Esophagus squamous epithelium (tissue), 5 donors: ENCODE measurements at places on chromosomes 11 and 22.

DNA sequence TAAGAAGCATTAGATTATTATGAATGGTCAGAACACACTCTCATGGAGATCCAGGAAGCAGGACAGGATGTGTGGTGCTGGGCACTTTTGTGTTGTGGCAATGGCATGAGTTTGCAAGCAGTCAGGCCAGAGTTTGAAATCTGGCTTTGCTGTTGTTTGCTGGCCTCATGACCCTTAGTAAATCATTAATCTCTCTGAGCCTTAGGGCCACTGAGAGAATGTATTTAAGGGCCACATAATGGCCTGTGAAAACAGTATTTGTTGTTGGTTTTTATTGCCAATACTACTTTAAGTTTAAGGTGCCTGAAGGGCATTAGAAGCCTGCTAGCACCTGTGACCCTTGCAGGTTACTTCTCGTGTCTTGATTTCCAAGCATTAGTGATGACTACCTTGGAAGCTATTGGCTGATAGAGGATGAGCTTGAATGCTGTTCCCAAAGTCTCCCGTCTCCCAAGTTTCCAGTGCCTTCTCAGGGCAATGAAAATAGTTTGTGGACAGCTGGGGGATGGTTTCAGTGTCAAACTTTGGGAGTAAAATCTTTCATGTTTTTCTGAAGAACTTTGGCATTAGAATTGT is 24.6 kb downstream of the STIM1 start:
- no peak for DNase-seq

DNA sequence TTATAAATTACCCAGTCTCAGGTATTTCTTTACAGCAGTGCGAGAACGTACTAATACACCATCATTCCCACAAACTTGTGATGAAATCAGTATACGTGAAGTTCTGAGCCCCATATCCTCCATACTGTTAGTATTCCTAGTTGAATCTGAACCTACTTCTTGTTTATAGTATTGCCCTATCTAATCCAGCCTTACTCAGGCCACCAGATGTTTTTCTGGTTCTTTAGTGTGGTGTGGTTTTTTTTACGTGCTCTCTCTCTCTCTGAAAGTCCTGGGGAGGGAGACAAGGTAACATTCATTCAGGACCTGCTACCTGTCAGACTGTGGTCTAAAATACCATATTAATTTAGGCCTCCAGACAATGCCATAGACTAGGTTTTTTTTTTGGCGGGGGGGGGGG is 47.6 kb upstream of the TEAD1 start:
- no peak for DNase-seq

DNA sequence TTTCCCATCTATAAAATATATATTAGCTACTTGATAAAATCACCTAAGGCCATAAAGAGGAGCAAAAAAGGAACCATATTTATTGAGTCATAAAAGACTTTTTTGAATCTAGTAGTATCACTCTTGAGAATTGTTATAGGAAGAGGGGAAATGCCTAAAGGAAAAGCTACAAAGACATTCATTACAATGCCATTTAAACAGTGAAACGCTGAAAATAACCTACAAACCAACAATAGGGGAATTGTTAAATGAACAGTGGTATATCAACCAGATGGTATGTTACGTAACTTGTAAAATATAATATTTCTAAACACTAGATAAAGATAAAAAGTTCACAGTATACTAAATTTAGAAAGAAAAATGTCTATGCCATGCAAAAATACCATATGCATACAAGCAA is 47.5 kb downstream of the FAM181B start:
- DNase-seq, result no peak

DNA sequence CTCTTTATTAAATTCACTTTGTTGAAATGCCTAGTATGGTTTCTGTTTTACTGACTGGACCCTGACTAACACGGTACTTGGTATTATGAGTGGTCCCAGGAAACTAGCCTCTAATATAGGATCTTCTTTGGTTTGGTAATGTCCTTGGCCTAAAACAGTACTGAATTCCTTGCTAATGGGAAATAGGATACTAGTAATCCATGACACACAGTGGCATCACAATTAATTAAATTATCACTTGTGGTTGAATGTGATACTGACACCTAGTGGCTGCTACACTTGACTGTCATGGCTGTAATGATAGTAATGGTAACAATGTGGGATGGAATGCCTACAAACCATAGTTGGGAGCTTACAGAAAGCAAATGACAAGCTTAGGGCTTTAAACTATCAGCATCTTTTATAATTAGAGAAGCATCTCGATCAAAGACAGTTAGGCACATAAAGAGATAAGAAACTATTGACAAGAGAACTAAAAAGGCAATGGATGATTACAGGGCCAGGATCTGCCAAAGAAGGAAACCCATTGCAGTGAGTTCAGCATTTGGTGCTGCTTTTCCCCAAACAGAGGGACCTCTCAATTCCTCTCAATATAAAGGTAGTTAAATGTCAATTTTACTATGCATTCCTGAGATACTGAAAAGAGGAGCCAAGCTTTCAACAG is 8.6 kb downstream of the DNHD1 start:
- DNase-seq, result no peak

GRCh38 chr11:46112961-46113607 is 8.2 kb downstream of the PHF21A start:
- no peak for DNase-seq

- DNase-seq, result peak; percentile 48
Observed at GRCh38 chr11:123061403-123062157, at the start of gene HSPA8. Gene HSPA8 (minus strand): TSS chr11:123062136. CDS start chr11:123061324, 812 bp downstream.

DNA sequence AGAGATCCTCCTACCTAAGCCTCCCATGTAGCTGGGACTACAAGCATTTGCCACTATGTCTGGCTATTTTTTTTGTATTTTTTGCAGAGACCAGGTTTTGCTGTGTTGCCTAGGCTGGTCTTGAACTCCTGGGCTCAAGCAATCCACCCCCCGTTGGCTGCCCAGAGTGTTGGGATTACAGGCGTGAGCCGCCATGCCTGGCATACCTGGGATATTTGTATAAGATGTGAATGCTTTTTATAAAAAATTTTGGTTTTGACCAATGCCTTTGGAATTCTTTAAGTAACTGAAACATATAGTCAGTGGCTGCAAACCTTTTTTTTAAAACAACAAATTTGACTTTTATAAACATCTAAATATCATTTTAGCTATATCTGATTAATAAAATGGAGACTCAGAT is 42.4 kb downstream of the ADAMTS8 start:
- no peak for DNase-seq

DNA sequence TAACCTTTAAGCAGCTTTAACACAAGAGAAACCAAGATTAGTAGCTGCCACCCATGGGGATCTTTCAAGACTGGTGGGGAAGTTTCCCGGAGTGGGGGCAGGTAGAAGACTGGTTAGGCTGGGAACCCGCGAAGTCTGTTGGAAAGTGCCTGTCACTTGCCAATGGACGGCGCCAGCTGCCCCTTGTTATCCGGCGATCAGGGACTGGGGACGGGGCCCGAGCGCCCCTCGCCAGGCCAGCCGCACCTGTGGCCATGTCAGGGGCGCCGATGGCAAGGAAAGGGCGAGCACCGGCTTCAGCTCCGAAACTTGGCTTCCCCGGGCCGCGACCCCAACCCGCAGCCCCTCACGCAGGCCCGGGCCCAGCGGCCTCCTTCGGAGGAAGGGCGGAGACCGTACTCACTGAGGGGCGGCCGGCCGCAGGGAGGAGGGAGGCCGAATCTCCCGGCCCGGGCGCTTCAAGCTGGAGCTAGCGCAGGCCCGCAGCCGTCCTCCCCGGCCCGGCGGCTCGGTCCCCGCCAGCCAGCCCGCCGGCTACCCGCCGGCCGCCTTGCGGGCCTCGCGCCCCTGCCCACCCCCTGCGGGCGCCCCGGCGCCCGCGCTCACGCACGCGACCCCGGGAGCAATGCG is 539 bp downstream of the EIF4ENIF1 start:
- DNase-seq, result no peak

DNA sequence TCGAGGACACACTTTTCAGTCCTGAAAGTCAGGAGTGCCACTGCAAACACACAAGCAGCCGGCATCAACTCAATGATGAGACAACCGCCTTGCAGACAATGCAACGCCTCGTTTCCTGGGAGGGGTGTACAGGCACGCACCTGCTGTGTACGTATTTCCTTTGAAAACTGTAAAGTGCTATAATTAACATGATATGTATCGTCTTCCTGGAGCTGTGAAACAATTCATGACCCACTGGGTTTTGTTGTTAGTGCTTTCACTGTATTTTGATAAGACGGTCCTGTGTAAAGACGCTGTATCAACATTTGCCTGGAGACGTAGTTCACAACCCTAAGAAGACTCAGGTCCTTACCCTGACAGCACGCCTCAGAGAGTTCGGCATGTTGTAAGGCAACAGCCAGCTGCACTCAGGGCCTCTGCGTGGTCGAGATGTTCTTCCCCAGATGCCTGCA is 105.7 kb upstream of the ANO1 start:
- no peak for DNase-seq

GRCh38 chr11:118260353-118260752 is 3.7 kb downstream of the MPZL2 start:
- no peak for DNase-seq

GRCh38 chr22:25081409-25081824 is 118.2 kb upstream of the CRYBB3 start:
- no peak for DNase-seq

DNA sequence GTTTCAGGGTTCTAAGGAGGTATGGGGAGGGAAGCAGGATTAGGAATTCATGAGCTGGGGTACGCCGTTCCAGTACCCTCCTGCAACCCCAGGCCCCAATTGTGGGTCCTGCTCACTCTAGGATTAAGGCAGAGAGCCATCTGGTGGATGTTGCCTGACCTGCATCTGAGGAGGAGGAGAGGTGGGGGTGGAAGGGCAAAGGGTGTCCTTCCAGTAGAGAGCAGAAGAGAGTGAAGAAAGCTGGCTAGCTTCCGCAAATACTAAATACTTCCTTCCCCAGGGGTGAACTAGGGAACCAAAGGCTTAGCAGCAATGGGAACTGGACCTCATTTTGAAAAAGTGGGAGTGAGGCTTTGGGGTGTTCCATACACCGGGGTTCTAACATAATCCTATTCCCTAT is 10.6 kb downstream of the LRRC51 start:
- no peak for DNase-seq

DNA sequence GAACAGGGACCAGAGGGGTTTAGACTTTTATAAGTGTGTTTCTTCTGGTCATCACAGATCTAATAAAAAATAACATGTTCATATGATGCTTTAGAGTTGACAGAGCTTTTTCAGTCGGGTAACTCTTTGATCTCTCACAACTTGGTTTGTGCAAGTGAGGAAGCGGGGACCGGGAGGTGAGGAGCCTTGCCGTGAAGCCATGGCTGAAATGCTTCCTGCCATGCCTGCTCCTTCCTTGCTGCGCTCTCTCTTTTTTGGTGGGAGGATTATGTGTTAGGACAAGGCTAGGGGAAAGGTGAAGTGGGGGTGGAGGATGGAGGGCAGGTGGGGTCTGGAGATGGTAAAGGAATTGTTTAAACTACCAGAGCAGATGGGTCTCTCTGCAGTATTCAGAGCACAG is 23.8 kb downstream of the TEAD1 start:
- DNase-seq, result no peak

GRCh38 chr22:17121233-17122195 is at the start of gene TMEM121B:
Gene TMEM121B (minus strand): TSS chr22:17121360. CDS start chr22:17121127, 233 bp downstream.
- DNase-seq, result no peak

- DNase-seq, result no peak
Observed at GRCh38 chr22:41517172-41518047, 26.9 kb downstream of the POLR3H start.

DNA sequence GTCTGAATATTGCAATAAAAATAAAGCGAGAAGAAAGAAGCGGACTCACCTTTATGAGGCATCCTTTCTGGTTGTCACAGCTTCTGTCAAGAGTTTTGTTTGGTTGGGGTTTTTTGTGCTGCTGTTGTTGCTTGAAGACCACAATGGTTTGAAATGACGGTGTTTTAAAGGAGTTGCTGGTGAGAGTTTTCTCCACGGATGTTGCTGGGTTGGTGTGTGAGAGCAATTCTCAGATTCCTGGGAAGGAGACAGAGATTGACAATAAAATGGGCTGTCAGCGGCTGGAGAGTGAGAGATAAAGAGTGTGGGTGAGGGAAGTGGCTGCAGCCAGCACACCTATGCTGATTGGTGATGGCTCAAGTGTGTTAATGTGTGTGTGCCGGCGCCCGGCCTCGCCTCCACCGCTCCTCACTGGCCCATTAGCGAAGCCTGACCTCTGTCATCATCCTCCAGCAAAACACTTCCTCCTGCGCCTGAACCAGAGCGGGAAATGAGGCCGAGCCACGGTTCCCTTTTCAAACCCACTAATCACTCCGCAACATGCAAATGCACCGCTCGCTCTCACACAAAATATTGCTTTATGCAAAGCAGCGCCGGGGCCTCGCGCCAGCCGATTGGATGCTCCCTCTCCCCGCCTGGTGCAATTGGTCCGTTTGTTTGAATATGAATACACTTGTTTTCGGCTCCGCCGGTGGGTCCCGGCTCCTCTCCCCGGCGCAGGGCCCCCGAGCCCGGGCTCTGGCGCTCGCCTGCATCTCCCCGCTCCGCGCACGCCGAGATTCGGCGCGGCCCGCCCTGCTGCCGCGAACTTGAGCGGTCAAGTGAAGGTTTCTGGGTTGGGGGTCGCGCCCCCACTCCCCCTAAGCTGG is at the start of gene PAX6:
Gene PAX6, minus strand, starts transcription at position 544 of the 869 bp plus-strand sequence. CDS start 4,911 bp downstream, outside the sequence.
- no peak for DNase-seq

DNA sequence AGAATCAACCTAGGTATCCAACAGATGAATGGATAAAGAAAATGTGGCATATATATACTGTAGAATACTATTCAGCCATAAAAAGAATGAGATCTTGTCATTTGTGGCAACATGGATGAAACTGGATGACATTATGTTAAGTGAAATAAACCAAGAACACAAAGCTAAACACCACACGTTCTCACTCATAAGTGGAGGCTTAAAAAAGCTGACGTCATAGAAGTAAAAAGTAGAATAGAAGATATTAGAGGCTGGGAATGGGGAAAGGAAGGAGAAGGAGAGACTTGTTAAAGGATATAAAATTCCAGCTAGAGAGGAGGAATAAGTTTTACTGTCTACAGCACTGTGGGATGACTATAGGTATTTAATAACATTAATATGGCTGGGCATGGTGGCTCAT is 12.9 kb downstream of the EXPH5 start:
- DNase-seq, result no peak

DNA sequence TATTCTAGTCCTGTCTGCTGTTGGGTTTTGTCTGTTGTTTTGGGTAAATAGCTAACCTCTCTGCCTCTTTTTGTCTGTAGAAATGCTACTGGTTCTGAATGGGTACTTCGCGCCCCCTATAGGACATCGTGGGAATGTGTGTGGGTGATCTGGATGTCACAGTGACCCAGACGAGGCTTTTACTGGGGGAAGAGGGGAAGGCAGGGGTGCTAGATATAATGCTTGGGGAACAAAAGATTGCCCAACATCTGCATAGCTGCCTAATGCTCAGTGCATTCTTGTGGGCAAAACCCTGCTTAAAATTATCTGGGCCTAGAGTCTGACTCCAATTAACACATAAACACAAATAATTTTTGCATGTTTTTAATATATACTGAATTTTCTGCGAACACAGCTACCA is 57.7 kb downstream of the BMAL1 start:
- no peak for DNase-seq
